Activated CD4-positive, CD25-positive, alpha-beta regulatory T cell (primary cell): ENCODE measurements at places on chromosomes 5 and 9.

GRCh38 chr9:17057729-17058128, 77.1 kb upstream of the CNTLN start:
- no peak for DNase-seq

DNA sequence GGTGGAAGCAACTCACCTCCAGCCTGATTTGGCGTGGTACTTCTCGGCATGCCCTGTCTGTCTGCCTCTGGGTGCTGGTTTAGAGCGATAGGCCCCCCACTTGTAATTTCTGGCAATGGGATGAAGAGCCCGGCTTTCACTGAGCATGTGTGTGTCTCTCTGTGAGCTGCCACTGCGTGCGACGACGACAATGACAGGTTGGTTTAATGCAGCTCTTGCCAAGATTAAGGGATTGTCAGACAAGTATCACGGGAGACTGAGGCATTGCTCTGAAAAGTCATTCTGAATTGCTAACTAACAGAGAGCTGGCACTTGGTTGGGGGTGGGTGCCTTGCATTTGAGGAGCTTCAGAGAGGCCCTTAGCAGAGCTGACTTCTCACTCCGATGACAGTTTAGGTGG, 348.8 kb upstream of the CLINT1 start:
- DNase-seq, result no peak

- no peak for DNase-seq
These were observed 20.7 kb upstream of the PTPN3 start for GRCh38 chr9:109518621-109519335.

DNA sequence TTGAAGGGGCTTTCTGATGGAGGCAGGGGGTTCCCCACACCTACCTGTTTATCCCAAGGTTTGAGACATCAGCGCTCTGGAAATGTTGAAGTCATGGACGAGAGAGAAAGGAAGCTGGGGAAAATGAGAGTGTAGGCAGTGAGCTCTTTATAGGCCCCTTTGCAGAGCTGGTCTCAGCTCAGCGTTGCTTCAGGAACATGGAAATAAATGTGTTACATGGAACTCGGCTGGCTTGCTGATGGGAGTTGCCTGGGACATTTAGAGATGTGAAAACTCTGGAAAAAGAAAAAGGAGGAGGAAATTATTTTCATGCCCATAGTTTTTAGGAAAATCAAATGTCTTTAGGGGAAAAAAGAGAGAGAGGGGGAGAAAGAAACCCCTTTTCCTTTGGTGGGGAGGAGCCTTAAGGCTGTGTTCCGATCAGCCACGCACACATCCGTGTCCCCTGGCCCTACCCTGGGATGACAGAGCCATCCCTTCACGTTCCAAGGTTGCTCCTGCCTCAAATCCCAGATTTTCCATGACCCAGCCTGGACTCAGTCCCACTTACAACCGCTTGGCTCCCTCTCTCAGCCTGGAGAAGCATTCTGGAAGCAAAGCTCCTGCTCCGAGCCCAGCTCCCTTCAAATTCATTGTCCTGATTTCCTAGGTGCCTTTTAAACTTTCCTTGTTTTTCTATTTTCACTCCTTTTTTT, 78.3 kb downstream of the COL27A1 start:
- DNase-seq, result no peak

DNA sequence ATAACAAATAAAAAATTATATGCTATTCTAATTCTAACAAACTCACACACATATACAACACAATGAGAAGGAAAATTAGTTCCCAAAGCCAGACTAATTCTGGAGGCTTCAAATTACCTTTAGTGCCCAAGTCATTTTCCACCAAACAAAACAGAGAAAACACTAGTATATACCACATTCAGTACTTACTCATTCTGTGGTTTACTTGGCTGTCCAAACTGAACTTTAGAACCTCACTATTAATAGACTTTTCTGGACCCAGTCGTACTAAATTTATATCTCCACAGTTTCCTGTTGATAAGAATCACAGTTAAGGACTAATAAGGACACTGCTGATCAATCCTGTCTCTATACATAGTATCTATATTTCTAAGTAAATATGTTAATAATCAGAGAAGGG, 66.4 kb downstream of the SETX start:
- no peak for DNase-seq

- no peak for DNase-seq
These were observed 398.3 kb upstream of the EDIL3 start for GRCh38 chr5:84783003-84783402.

DNA sequence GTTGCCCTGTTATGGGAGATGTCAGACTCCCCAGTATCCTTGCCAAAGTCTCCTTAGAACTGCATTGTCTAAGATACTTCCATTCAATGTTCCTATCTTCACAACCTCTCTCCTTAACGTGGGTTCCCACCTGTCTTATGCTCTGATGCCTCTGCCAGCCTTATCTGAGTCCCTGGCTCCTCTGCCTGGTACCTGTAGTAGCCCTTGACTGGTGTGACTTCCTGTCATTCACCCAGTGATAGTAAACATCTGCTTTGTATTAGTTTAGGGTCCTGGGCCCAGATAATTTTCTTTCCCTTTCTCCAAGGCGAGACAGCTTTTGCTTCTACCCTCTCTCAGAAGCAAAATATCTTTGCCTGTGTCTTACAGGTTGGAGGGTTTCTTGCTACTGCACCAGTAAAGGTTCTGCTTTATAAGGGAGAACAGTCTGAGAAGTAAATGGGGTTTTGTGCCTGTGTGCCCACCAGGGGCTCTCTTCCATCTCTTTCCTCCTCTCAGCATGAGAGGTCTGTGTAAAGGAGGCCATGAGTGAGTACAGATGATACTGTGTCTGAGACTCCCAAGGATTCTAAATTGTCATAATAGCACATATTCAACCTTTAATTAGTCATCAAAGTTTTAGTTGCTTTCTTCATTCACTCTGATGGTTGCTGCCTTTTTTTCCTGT, 220.8 kb downstream of the PRR16 start:
- no peak for DNase-seq

GRCh38 chr9:136679431-136679941, 7.8 kb downstream of the AGPAT2 start:
- DNase-seq, result no peak

DNA sequence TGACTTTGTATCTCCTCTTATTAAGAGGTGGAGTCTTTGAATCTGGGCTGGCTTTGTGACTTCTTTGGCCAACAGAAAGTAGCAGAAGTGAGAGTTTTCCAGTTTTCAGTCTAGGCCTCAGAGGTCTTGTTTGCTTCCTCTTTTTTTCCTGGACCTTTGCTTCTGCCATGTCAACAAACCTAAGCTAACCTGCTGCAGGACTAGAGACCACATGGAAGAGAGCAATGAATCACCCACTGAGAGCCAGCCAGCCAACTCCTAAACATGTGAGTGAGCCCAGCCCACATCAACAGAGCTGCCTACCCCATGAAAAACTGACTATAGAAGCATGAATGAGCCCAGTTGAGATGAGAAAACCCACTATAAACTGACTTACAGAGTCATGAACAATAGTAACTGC, 29.9 kb downstream of the MRPL22 start:
- no peak for DNase-seq

GRCh38 chr9:105083256-105083655, 155.3 kb upstream of the ABCA1 start:
- no peak for DNase-seq

GRCh38 chr9:38141746-38142591, 72.9 kb upstream of the SHB start:
- no peak for DNase-seq

- no peak for DNase-seq
These were observed 165.7 kb downstream of the SLCO4C1 start for GRCh38 chr5:102130386-102130785.

GRCh38 chr9:8733131-8733954, 933.8 kb upstream of the DMAC1 start:
- no peak for DNase-seq

GRCh38 chr5:87122151-87122977, 145.3 kb upstream of the RASA1 start:
- no peak for DNase-seq

DNA sequence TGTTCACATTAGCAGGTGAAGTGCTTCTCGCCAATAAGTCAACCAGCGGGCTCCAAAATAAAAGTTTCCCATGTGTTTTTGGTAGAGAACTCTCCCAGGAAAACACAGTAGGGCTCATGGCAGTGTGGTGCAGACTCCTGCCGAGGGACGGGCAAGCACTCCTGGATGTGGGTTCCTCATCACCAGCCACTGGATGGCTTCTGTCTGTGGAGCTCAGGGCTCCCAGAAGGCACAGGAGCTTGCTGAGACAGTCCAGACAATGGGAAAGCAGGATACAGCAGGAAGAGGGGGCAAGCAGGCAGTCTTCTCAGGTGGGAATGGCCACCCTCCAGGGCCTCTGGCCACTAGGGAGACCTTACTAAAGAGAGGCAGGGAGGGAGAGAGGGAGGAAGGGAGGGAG, 142.4 kb downstream of the HSD17B3 start:
- DNase-seq, result no peak

DNA sequence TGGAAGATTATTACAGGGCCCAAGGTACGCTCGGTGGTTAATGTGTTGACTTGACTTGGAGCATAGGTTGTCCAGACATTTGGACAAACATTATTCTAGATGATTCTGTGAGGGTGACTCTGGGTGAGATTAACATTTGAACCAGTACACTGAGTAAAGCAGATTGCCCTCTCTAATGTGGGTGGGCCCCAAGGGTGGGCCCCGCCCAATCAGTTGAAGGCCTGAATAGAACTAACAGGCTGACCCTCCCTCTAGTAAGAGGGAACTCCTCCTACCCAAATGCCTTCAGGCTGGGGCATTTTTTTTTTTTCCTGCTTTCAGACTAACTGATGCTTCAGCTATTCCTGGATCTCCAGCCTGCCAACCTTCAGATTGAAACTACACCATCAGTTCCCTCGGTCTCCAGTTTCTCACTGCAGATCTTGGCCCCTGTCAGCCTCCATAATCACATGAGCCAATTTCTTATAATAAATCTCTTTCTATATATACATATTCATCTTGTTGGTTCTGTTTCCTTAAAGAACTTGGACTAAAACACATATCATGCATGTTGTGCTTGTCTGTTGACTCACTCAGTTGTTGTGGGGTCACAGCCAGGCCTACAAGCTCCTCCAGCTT, 338.1 kb upstream of the BRINP1 start:
- no peak for DNase-seq

- DNase-seq, result no peak
These were observed 10.8 kb downstream of the NSG2 start for GRCh38 chr5:174056064-174056847.

- DNase-seq, result no peak
These were observed 93.0 kb downstream of the PHF2 start for GRCh38 chr9:93669116-93669957.

- DNase-seq, result no peak
These were observed 396.9 kb upstream of the PAPPA start for GRCh38 chr9:115756736-115757135.

- no peak for DNase-seq
These were observed 72.1 kb upstream of the STK32A start for GRCh38 chr5:147162740-147163139.

GRCh38 chr5:154603953-154604679, 126.1 kb upstream of the HAND1 start:
- no peak for DNase-seq

DNA sequence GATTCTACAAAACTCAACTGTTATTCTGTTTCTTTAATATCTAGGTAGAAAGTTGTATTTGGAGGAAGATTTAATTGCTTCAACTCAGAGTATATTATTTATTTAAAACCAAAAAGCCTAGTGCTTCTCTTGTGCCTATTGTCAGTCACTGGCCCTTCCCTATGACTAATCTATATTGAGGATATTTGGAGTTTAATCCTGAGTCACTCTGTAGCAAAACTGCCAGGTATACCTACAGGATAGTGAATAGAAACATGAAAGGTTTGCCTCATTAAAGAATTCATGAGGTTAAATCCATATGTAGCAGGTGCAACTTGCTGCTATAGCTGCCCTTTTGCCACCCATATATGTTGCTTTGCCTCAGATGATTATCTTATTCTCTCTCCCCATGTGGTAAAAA, 15.1 kb downstream of the PLK2 start:
- DNase-seq, result no peak

DNA sequence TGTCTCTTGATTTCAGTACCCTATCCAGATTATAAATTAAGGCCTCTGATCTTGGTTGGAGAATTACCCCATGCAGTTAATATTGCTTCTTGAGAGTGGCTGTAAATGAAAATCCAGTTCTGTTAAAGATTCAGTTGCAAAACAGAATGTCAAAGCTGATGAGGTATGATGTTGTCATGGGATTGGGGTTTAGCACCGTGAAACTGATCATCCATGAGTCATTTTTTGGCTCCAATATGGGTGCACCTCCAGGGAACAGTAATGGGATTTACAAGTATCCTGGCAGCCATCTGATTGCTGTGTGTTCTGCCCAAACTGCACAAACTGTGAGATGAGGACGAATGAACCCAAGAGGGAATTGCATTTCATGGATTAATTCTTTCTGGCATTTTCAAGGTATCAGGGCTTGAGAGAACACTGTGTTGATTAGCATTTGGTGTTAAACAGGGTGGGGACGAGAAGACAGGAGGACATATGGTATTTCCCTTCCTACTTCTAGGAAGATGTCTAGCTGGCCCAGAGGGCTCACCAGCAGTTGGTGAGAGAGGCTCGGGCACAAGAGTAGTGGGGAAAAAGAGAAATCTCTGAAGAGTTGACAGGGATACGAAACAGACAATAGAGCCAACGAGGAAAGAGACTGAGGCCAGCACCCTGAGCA, 214.7 kb downstream of the GAS1 start:
- DNase-seq, result no peak

DNA sequence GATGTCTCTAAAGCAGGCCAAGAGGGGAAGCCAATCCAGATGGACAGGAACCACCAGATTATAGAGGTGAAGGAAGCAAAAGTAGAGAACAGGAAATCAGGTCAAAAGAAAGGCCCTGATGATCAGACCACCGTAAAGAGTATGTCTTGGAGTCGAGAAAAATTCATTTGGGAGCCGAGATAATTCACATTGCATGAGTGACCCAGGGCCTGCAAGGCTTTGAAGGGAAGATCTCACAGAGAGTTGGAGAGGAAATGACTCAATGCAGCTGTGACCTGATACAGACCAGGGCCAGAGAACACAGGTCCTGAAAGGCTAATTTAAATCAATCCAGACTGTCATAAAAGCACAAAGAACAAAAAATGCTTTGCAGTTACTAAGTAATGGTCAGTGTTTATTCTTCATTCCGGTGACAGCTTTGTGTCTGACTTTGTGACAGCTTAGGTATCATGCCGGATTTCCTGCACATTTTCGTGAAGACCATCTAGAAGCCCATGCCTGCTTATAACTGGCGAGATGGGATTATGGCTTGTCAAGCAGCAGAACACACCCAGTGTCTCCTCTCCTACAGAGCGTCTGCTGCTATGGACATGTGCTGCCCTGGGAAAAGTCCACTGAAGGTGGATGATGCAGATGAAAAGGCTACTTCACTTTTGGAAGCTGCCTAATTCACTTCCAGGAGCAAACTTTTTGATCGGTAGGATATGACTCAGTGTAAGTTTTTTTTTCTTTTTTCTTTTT, 5.8 kb upstream of the ACTBL2 start:
- DNase-seq, result no peak

GRCh38 chr5:175659546-175660253, 1.8 kb downstream of the HRH2 start:
- DNase-seq, result no peak

GRCh38 chr5:132767150-132767549, 9.9 kb downstream of the SEPTIN8 start:
- DNase-seq, result no peak
